ENCODE measurements at places on chromosomes 7 and 10. TPM values are rescaled to one million over a fixed set of nuclear protein-coding genes. Genes with fewer than 3 reads are reported as not detected.

Gene SHTN1
- total RNA-seq: 2.4 TPM

Gene SERPINE1
- 408 TPM for total RNA-seq

Gene CTNNA3
- total RNA-seq: not detected

Gene ANKRD2
- not detected for total RNA-seq

Gene KCP
- not detected for total RNA-seq

Gene SPOCK2
- 1.4 TPM for total RNA-seq

Gene ADAM12
- 18.3 TPM for total RNA-seq

Gene ANXA7
- total RNA-seq: 56.0 TPM

Gene SCIN
- not detected for total RNA-seq

Gene OR2A1
- not detected for total RNA-seq

Gene RAPGEF5
- 1.9 TPM for total RNA-seq

Gene TRPV5
- total RNA-seq: not detected

Gene RET
- 0.39 TPM for total RNA-seq

Gene TMEM140
- total RNA-seq: 25.7 TPM

Gene TLX1
- not detected for total RNA-seq

Gene MMD2
- total RNA-seq: not detected

Gene TEX36
- total RNA-seq: not detected

Gene DMTF1
- total RNA-seq: 17.5 TPM

Gene TRDMT1
- 2.8 TPM for total RNA-seq

Gene AOAH
- total RNA-seq: not detected

Gene GFRA1
- 0.68 TPM for total RNA-seq

Gene C10orf105
- total RNA-seq: not detected

Gene NEUROD6
- not detected for total RNA-seq

Gene MAPK8
- 17.5 TPM for total RNA-seq

Gene WEE2
- total RNA-seq: not detected

Gene KDM7A
- total RNA-seq: 3.6 TPM

Gene LRRN3
- 0.87 TPM for total RNA-seq

Gene OLAH
- not detected for total RNA-seq

Gene SRRM3
- 7.9 TPM for total RNA-seq

Gene ANKRD61
- total RNA-seq: not detected

Gene ZPBP
- total RNA-seq: not detected

Data from cardiac ventricle fibroblast (primary cell).